CD4-positive, alpha-beta T cell treated with Interleukin-17A for 4 hours (primary cell): ENCODE measurements at places on chromosomes 3 and 15.

DNA sequence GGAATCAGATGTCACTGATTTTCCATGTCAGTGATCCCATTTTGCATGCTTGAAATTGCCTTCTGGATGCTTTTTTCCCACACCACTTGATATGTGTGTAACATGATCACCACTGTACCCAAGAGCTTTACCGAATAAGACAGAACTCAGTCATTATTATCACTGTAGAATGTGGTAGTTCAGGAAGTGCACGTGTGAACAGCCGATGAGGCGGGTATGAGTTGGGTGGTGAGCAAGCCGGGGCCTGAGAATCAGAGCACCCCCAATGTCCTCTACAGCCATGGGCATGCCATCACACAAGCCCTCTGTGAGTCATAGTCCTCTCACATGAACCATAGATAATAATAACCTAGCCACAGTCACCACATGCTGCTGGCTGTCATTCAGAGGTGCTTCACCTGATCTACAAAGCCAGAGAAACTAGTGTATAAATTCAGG, 470.8 kb downstream of the SOX2 start:
- no peak for DNase-seq

GRCh38 chr3:194584320-194584776, 48.9 kb downstream of the TMEM44 start:
- DNase-seq: no peak

DNA sequence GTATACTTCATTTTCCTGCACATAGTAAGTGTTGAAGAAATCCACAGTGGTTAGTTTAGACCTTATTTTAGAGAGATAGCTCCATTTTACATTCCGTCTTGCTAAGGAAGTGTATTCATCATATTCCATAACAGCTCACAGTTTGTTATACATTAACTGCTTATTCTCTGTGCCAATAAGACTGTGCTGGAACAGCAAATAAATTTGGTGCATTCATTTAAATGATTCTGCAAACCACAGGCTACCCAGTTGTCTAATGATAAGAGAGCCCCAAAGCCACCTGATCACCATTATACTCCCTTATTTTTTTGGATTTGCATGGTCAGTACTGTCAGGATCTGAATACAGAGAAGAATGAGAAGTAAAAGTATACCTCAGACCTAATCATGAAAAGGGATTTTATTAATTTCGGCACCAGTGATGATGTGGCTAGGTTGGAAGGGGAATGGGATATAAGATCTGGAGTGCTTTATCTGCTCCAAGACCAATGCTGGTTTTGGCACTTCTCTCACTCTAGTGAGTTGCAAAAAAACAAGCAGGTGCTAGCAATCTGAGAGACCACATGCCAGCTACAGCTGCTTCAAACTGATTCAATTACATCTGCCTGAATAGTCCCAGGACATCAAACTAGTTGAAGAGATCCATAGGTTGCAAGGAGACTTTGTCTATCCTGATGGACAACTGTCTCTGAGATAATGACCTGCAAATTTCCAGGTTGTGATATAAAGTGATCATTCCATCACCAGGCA, 254.8 kb downstream of the ZBTB20 start:
- DNase-seq: no peak

DNA sequence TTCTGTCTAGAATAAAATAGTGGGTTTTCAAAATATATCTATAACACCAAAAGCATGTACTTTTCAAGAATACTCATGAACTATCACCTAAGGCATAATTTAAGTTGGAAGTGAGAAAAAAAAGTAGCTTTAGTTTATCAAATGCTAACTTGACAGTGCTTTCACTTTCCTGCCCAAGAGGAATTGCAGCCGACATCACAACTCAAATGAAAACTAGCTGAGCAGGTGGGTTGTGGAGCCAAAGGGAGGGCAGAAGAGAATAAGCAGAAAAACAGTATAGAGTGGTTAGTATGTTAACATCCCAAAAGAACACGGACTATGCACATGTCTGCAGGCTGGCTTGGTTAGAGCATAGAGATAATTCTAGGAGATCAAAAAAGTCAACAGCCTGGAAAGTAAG, 120.9 kb downstream of the NEDD4 start:
- DNase-seq: no peak
